ENCODE measurements at places on chromosomes 13 and 19.

GRCh38 chr19:51440846-51441409 lies 17.3 kb downstream of the SIGLEC8 start:
- DNase-seq: peak; percentile 64

GRCh38 chr13:44012910-44013757 lies 133.4 kb downstream of the LACC1 start:
- DNase-seq: no peak

GRCh38 chr19:42267644-42268141 lies 1.4 kb upstream of the CIC start:
- DNase-seq: no peak

- DNase-seq: no peak
Measured at GRCh38 chr13:74204602-74205312, 70.6 kb upstream of the KLF12 start.

DNA sequence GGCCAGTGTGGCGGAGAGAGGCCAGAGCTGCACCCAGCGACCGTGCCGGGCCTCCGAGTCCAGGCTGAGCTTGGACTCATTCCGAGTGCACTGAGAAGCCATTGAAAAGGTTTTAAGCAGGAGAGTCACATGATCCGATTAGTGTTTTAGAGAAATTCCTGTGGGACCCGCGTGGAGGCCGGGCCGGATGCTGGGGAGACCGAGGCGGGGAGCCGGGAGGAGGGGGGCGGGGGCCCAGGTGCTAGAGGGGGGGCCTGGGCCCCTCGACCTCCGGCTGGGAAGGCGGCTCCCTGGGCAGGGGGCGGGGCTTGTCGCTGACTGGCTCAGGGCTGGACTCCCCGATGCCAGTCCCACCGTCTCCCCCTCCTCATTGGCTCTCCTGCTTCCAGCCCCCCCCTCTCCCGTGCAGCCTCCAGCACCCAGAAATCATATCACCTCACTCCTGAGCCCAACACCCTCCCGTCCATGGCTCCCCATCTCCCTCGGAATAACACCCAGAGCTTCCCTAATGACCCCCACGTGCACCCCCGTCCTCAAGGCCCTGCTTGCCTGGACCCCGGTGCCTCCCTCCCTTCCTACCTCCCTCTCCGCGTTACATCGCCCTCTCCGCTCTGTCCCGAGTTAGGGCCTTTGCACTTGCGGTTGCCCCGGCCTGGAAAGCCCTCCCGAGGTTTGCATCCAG lies 5.2 kb upstream of the ZNF579 start:
- DNase-seq: peak; percentile 34

Measured in stimulated activated CD4-positive, alpha-beta T cell treated with anti-CD3 and anti-CD28 coated beads, Interleukin-2, amount 100 ng/mL, for 4 hours (primary cell).